Diencephalon (tissue), 1 donor: ENCODE measurements at places on chromosomes 5 and 9. TPM values are rescaled to one million over a fixed set of nuclear protein-coding genes. Genes with fewer than 3 reads are reported as not detected.

The TRIM36 gene
- total RNA-seq, result 102 TPM

The UGCG gene
- 83.7 TPM for total RNA-seq

The SLC34A1 gene
- total RNA-seq, result not detected

The TTLL11 gene
- total RNA-seq, result 42.0 TPM

The RXFP3 gene
- total RNA-seq, result 3.0 TPM

The ARL14EPL gene
- total RNA-seq, result not detected

The ZNF300 gene
- total RNA-seq, result 48.4 TPM

The TAF11L3 gene
- total RNA-seq, result not detected

The SLC6A19 gene
- not detected for total RNA-seq

The STKLD1 gene
- total RNA-seq, result 3.0 TPM

The DMRT2 gene
- total RNA-seq, result 0.23 TPM

The FBLL1 gene
- 53.7 TPM for total RNA-seq

The FOXD4 gene
- total RNA-seq, result 1.6 TPM

The ZNF782 gene
- 27.2 TPM for total RNA-seq

The FAM151B gene
- 22.6 TPM for total RNA-seq

The RGS14 gene
- total RNA-seq, result 10.1 TPM

The SOX30 gene
- total RNA-seq, result not detected

The ABL1 gene
- total RNA-seq, result 29.5 TPM
